ENCODE measurements at places on chromosomes 5 and 9.

DNA sequence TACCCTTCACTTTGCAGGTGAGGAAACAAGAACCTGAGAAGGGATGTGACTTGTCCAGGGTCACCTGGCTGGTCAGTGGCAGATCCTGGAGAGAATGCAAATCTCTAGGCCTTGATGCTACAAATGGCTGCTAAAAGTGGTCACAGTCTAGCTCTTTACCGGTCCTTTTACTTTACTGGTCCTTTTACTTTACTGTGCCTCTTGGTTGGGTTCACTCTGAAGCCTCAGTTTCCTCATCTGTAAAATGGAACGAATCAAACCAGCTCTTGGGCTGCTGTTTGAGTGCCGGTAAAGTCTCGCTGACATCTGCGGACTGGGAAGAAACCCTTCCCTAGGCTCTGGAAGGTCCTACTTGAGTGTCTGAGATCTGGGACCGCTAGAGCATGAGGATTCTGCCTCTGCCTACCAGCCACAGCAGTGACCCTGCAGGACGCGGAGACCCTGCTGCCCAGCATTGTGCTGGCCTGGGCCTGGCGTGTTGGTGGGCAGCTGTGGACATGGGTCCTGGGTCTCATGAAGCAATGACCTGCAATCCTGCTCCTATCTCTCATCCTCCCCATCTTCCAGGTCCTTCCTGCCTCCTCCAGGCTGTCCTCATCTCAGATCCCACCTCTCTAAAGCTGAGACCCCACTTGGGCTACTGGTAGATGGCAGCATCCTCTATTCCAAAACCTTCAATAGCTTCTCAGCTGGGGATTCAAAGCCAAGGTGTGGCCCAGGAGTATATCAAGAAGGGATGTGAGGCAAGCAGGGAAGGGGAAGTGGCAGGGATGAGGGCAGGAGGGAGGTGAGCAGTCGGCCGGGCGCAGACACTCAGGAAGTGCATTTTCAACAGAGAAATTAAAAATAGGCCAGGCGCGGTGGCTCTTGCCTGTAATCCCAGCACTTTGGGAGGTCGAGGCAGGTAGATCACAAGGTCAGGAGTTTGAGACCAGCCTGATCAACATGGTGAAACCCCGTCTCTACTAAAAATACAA is 13.3 kb downstream of the CORO2A start:
- DNase-seq, result no peak

- DNase-seq, result peak; percentile 62
Observed at GRCh38 chr9:105065098-105066088, 137.4 kb upstream of the ABCA1 start.

- no peak for DNase-seq
Observed at GRCh38 chr5:68257210-68257609, 41.7 kb downstream of the PIK3R1 start.

GRCh38 chr5:172178301-172178987 is 9.6 kb downstream of the STK10 start:
- DNase-seq, result no peak

DNA sequence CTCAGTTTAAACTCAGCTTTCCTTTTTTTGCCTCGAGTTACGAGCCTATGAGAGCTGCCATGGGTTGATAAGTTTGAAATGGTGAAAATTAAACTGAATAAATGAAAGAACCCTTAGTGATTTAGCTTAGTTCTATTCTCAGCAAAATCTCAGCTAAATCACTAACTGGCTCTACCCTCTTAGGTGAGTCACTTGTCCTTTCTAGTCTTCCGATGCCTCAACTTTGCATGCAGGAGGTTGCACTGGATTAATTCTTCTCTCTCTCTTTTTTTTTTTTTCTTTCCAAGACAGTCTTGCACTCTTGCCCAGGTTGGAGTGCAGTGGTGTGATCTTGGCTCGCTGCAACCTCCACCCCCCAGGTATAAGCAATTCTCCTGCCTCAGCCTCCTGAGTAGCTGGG is 83.9 kb downstream of the PAPPA start:
- DNase-seq, result no peak

- DNase-seq, result no peak
Observed at GRCh38 chr5:142326480-142326938, 1.7 kb upstream of the SPRY4 start.

GRCh38 chr9:92706218-92706940 is 36.4 kb upstream of the IPPK start:
- DNase-seq, result no peak

- DNase-seq, result no peak
Observed at GRCh38 chr9:27528076-27528885, 1.3 kb downstream of the MOB3B start.

GRCh38 chr5:160511280-160511929 is 89.8 kb downstream of the PTTG1 start:
- DNase-seq, result no peak

DNA sequence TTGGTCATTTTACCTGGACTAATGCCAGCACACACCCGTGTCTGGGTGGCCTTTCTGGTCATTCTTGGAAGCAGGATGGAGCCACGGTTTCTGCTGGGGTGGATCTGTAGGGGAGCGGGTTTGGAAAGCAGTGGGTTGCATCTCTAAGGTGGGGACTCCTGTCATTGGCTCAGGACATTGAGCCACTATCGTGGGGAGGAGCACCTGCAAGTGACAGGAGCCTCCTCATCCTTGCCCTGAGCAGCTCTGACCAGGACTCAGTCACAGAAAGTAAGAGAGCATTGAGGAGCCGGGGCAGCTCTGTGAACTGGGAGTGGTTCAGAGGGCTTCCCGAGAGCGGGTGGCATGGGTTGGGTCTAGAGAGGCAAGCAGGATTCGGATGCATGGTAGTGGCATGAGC is 3.7 kb downstream of the B4GALT7 start:
- DNase-seq, result no peak

GRCh38 chr5:89981878-89982773 is 427.4 kb downstream of the CETN3 start:
- DNase-seq, result no peak

- no peak for DNase-seq
Observed at GRCh38 chr5:113344973-113345940, 89.5 kb downstream of the TSSK1B start.

All from NCI-H1417 treated with DMSO at 0.1 percent for 48 hours (cell line).